Fibroblast of gingiva (primary cell): ENCODE measurements at places on chromosomes 7 and 10.

DNA sequence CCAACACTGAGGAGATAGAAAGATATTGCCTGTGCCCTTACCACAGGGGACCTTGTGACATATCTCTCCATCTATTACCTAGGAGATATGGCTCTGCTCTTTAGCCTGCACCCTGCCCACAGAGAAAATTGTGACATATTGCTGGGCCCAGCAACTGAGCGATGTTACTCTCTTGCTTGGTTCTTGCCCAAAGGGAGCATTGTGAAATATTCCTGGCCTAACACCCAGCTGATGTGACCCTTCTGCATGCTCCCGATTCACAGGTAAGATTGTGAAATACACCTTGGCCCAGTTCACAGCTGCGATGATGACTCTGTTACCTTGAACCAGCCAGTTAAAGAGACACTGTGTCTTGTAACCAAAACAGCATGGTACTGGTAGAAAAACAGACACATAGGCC is 37.2 kb upstream of the ZNF107 start:
- DNase-seq = no peak

DNA sequence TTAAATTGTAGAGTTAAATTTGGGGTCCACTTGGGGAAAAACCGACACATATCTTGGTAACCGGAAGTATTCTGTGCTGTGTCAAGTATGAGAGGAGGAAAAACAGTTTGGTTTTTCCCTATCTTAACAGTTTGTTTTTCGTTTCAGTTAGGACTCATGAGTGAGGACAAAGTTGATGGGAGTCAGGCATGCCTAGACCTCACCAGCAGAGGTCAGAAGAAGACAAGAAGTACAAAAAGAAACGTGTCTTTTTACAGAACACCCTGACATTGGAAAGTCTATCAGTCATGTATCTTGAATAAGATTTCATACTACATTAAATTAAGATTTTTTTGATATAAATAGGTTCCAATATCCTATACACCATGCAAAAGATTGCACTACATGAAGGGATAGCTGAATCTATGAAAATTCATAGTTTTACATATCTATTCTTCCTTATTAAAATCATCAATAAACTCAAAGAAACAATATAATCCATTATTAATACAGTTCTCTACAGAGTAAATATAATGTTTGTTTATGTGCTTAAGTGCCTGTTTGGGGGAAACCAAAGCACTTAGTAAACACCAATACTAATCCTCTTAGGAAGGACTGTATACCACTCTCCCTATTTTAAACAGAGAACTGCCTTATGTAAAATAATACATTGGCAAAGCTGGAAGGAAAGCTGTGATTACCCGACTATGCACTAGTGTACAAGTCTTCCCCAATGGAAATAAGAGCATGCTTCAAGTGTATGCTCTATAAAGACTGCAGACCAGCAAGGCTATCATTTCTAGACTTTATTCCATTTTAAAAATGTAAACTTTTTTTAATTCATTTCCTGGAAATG is 95.6 kb downstream of the USP6NL start:
- DNase-seq = peak; percentile 54

DNA sequence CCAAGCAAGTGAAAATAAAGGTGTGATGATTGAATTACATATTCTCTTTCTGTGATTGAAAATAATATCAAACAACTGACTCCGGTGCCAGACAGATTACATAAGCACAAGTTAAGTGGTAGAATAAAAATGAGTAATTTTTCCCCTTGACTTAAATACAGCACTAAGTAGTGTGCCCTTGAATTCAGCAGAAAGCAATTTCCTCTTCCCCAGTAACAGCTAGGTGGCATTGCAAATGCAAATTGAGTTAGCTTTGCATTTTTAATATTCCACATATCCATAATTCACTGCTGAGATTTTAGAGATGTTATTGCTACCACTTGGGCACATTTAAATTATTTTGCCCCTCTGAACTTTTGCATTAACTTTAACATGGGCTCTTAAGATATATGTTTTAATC is 89.8 kb upstream of the NPVF start:
- no peak for DNase-seq

- DNase-seq = no peak
These were observed 104.6 kb upstream of the INSIG1 start for GRCh38 chr7:155192961-155193640.

DNA sequence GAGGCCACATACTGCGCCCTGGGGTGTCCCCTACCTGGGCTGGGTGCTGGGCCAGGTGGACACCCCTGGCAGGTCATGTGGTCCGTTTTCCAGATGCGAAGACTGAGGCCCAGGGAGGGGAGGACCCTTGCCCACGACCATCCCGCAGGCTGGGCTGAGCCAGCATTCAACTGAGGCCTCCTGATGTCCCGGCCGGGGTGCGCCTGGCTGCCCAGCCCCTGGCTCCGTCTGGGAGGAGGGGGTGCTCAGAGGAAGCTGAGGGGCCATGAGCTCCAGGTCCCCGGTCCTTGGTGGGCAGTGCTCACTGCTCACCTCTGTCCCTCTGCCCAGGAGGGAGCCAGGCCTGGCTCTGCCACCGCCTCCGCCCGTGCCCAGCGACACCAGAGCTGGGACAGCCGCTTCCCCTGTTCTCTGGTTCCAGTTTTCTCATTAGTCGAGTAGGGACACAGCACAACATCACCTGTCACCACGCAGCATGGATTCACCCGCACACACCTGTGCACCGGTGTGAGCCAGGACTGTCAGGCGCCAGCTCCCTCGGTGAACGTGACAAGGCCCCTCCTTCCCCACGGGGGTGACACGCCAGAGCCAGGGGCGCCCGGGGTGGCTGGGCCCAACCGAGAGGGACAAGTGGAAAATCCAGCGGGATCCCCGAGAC is 139.7 kb downstream of the ELFN1 start:
- no peak for DNase-seq

DNA sequence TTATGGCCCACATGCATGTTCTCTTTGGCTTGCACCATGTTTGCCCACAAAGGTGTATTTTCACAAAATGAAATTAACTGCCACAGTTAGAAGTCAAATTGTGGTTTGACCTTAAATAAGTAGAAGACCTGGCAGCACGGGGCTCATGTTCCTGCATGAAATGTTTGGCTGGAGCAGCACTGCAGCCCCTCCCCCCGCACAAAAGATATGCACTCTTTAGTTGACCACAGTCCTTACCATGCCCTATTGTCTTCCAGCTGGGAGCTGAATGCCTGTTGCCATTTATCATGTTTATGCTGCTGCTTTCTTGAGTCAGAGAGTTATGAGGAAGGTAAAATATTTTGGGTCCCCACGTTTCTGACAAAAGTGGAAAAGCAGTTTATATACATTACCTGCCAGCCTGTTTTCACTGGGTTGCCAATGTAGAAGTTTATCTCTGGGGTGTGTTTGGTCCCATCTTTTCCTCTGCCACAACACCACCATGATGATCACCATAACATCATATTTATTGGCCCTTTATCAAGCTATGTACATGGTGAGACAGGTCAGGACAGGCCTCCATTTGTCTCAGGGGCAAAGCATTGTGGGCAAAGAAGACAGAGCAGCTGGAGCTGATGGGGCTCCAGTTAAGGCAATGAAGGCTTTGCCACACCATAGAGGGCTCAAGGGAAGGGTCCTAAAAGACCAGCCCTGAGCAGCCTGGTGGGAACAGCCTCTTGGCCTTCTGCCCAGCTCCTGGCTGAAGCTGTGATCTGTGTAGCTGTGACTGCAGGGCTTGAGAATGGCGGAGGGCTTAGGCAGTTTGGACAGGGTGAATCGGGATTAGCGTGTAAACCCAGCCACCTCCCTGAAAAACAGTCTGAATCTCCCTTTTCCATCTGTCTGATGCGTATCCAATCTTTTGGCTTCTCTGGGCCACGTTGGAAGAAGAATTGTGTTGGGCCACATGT is 5.4 kb downstream of the PRF1 start:
- no peak for DNase-seq

DNA sequence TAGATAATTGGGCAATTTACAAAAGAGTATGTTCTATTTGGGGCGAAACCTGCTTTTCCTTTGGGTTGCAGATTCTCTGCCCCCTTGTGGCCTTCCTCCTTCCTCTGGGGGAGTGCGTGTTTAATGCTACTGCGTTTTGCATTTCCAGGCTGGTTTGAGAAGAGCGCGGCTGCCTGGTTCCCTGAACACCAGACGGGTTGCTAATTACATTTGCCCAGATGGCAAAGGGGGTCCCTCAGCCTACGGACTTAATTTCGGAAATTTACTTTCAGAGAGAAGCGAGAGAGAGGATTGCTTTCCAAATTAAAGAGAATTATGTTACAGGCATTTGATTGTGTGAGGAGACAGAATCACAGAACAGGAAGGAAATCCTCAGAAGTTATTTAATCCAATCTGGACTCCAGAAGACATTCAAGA is 91.9 kb upstream of the JAZF1 start:
- peak; percentile 60 for DNase-seq

DNA sequence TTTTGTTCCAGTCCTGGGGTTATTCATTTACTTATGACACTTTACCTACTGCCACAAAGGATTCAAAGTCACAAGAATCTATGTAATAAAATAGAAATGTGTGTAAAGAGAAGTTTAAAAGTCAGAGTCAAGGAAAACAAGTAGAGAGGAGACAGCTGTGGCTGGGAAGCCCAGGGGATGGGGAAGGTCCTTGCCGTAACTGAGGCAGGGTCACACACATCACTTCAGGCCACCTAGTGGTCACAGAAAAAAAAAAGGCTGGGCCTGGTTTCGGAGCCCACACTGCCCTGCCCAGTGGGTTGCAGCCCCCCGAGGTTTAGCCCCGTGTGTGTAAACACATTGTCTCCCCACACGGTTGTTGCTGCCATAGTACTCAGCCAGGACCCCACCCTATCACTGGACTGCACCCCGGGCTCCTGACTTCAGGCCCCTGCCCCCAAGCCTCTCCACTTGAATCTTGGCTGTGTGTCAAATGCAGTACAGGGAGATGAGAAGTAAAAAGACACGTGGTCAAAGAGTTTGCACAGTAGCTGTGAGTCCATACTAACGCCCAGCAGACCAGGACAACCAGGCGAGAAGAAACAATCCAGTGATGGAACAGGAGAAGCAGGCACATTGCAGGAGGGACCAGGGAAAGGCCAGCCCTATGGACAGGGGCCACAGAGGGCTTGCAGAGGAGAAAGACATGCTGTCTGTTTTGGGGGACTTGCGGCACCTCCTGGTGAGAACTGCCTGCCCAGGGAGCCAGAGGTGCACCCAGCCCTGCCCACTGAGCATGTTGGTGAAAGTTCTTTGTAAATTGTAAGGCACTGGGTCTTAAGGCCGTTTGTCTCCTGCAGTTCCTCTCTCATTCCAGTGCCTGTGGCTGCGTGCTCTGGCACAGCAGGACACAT is 91.4 kb upstream of the MACROH2A2 start:
- no peak for DNase-seq

GRCh38 chr7:106986450-106986977 is 58.0 kb upstream of the PRKAR2B start:
- no peak for DNase-seq

DNA sequence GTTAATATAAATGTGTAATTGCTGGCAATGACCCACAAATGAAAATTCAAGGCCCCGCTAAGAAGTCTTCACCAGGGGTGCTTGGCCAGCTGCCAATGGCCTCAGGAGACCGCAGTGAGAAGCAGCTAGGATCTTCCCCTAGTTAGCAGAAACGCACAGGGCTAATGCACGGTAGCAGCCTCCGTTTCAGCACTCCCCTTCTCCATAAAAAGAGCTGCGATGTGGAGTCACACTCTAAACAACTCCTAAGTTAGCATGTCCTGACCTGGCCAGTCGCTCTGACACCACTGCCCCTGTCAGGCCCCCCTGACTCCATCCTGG is 139.0 kb downstream of the SEPTIN14 start:
- no peak for DNase-seq

- no peak for DNase-seq
These were observed 9.8 kb upstream of the GIMAP5 start for GRCh38 chr7:150727381-150727780.

DNA sequence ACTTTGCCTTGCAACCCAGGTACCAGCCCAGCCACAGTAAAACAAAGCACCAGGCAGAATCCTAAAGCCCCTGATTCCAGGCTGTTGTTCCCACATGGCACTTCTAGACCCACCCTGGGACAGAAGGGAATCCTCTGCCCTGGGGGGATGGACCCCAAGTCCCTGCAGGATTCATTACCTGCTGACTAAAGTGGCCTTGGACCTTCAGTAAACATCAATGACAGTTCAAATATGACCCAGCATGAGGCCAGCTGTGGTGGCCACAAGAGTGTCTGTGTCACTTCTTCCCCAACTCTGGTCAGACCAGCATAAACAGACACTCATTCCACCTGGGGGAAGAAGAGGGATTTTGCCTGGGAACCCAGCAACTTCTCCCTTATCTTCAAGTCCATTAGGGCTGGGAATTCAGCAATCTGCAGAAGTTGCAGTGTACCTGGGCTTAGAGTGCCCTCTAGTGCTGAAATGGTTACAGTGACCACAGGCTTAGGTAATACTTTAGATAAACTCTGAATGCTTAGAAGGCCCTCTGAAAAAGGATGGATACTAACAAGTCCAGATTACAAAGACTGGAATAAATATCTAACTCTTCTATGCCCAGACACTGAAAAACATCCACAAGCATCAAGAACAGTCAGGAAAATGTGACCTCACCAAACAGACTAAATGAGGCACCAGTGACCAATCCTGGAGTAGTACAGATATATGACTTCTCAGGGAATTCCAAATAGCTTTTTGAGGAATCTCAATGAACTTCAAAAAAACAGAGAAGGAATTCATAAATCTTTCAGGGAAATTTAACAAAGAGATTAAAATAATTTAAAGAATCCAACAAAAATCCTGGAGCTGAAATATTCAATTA is 108.5 kb upstream of the TMEM168 start:
- DNase-seq = peak; percentile 63

- DNase-seq = no peak
These were observed 15.1 kb downstream of the CPA1 start for GRCh38 chr7:130395421-130395820.

GRCh38 chr7:103593691-103594090 is 147.7 kb upstream of the SLC26A5 start:
- DNase-seq = peak; percentile 69

DNA sequence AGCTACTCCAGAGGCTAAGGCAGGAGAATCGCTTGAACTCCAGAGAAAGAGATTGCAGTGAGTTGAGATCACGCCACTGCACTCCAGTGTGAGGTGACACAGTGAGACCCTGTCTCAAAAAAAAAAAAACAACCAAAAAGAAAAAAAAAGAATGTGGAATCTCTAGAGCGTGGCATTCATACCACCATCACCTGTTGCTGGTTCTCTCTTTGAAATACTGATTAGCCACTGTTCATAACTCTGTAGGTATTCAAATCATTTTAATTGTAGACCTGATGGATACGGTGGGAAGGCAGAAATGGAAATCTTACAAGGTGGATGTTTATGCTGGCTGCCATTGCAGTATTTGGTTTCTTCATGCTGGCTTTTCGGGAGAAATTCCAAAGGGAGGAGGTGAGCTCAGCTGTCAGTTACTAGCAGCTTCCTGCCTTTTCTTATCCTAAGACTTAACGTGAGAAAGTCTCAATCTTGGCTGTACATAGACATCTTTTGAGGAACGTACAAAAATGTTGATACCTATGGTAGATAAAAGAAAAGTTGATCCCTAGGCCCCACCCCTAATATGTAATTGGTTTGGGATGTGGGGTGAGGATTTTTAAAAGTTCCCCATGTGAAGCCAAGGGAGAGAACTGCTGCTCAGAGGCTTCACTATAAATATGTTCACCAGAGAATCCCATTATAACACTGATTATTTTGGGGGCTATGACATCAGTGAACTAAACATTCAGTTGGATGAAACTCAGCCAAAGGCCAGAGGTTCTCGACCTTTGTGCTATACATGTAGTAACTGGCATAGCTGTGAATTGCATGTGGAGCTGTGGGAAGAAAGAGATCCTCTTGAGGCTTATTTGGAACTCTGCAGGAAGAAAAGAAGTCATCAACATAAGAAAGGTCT is 26.9 kb upstream of the MKLN1 start:
- DNase-seq = no peak
